ENCODE measurements at places on chromosomes 11 and 22. TPM values are rescaled to one million over a fixed set of nuclear protein-coding genes. Genes with fewer than 3 reads are reported as not detected.

The GPHA2 gene
- not detected for total RNA-seq

DNA sequence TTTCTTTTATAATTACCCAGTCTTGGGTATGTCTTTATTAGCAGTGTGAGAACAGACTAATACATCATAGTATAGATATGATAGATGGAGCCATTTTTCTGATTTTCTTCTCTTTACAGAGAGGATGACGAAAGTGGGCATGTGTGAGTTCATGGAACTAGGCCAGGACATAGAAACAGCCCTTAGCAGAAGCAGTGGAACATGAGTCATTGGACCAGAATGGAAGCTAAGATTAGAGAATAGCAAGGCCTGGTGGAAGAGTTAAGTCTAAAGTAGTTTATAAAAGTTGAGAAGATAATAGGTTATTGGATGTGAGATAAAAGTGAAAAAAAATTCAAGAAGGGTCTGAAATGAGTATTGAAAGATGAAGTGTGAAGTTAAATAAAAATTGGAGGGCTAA, 97.0 kb upstream of the MPPED2 start:
- no peak for DNase-seq
- no peaks in the 10 kb centered on the region for H3K27me3 ChIP-seq
- no peaks in the 10 kb centered on the region for H3K4me1 ChIP-seq
- no peaks in the 10 kb centered on the region for H3K36me3 ChIP-seq
- no peak overlapping the region for H3K27ac ChIP-seq

DNA sequence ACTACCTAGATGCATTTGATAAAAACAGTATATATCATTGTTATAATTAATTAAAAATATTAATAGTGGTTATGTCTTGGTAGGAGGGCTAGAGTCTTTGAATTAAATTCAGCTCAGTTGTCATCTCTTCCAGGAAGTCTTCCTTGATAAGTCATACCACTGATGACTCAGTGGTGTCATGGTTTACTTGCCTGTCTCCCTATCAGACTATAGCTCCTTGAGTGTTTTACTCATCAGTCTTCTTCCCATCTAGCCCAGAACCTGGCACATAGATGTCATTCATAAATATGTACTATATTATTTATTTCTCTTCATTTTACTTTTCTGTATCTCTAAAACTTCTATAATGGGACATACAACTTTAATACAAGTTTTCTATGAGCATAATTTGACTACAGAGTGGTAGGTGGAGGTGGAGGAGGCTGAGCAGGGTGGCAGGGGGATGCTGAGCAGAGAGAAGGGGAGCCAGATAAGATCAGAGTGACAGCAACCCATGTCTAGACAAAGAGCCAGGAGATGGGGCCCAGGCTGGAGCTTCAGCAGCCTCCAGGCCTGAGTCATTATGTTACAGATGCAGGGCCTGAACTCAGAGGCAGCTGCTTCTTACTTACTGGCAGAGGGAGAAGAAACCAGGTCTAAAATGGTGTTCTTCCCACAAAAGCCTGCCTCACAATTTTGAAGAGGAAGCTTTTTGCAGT, 82.3 kb upstream of the PHOX2A start:
- H3K27ac ChIP-seq: no peak overlapping the region
- no peak overlapping the region for H3K4me3 ChIP-seq
- no peaks in the 10 kb centered on the region for H3K27me3 ChIP-seq
- DNase-seq: no peak
- H3K36me3 ChIP-seq: no peaks in the 10 kb centered on the region

DNA sequence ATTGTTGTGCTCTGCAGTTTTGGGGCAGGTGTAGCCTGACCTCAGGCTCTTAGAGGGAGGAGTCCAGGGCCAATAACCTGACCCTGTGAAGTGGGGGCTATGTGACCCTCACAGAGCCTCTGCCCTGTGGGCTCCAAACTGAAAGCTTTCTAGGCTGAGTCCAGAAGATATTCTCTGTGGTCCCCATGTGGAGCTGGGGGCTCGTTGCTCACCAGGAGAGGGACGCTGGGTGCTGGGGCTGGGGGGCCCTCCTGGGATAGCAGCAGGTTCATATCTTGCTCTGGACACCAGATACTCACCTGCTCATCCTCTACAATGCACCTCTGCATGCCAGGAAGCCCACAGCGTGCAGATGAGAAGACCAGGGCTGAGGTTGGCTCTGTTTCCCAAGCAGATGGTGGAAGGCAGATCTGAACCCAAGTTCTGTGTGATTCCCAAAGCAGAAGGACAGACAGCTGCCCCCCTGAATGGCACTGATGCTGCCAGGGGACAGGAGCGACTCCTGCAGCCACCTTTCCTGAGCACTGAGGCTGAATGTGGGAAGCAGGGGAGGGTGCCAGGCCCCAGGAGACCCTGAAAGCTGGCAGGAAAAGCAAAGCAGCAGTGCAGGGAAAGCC, 1022.0 kb downstream of the TBC1D22A start:
- no peak for DNase-seq
- H3K27ac ChIP-seq: no peak overlapping the region
- H3K27me3 ChIP-seq: no peaks in the 10 kb centered on the region

GRCh38 chr11:101362643-101363042, 221.2 kb downstream of the TRPC6 start:
- no peaks in the 10 kb centered on the region for H3K4me1 ChIP-seq
- no peaks in the 10 kb centered on the region for H3K36me3 ChIP-seq
- no peak overlapping the region for H3K27ac ChIP-seq
- H3K4me3 ChIP-seq: no peak overlapping the region

The PIH1D2 gene
- total RNA-seq: not detected

- no peaks in the 10 kb centered on the region for H3K4me1 ChIP-seq
- no peaks in the 10 kb centered on the region for H3K36me3 ChIP-seq
- H3K27ac ChIP-seq: no peak overlapping the region
- H3K4me3 ChIP-seq: no peak overlapping the region
- no peaks in the 10 kb centered on the region for H3K27me3 ChIP-seq
These were observed 136.8 kb downstream of the PKNOX2 start for GRCh38 chr11:125301346-125301745.

DNA sequence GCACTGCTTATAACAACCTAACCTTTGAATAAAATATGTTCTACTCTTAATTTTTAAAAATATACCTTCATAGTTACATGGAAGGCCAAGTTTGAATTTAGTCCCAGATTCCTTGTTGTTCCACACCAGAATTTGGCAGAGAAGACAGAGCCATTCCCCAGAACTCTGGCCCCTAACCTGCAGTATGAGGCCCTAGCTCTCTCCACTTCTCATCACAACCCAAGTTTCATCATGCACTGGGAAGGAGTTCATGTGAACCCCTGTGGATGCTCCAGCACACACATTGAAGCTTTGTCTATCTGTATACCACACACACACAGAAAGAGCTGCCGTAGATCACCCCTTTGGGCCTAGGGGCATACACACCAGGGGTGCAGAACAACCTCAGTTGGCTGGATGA, 10.6 kb upstream of the BBOX1 start:
- H3K27ac ChIP-seq: no peak overlapping the region
- no peaks in the 10 kb centered on the region for H3K4me1 ChIP-seq
- no peaks in the 10 kb centered on the region for H3K36me3 ChIP-seq
- H3K27me3 ChIP-seq: no peaks in the 10 kb centered on the region
- no peak for DNase-seq

DNA sequence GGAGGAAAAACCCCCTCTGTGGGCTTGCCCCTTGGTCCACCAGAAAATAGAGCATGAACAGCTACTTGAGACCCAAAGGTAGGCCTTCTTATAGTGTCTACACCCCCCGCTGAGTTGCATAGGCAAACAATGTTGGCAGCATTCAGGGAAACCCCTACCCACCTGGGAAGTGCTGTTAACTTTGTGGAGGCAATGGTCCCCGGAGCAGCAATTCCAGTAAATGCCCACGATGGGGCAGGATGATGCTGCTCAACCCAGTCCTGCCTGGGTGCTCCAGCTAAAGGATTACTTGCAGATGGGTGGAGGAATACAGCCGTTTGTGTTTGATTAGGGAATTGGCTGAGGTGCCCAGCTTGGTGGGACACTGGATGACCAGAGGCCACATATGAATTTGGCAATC, 381.3 kb upstream of the ANO5 start:
- H3K27ac ChIP-seq: no peak overlapping the region
- H3K4me3 ChIP-seq: no peak overlapping the region
- H3K36me3 ChIP-seq: no peaks in the 10 kb centered on the region
- H3K27me3 ChIP-seq: no peaks in the 10 kb centered on the region

The KCNJ5 gene
- 0.23 TPM for total RNA-seq

DNA sequence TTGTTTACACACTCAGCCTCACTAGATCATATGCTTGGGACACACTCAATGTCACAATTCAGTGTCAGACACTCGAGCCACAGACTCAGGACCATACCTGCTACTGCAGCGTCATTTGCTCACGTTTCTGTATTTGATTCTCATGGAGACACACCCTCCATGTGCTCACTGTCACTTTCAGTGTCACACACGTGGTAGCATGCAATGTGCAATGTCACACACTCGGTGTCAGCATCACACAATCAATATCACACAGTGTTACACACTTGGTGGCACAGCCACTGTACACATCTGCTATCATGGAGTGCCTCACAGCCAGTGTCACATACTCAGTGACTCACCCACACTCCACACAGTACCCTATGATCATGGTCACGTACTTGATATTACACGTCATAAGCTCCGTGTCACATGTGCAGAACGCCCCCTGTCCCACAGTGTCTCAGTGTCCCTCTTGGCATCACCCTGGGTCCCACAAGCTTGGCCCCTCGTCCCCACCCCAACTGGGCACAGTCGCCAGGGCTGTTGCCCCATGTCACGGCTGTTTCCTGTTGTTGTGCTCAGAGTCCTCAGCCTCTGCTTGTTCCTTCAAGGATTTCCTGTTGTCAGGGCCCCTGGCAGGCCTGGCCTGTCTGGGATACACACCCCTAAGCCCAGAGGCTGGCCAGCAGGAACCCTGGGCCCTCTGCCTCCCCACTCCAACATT, 49.6 kb downstream of the PDE2A start:
- no peak for DNase-seq
- no peaks in the 10 kb centered on the region for H3K36me3 ChIP-seq
- no peak overlapping the region for H3K4me3 ChIP-seq
- peaks cover 21% of the 10 kb centered on the region for H3K4me1 ChIP-seq
- H3K27ac ChIP-seq: no peak overlapping the region
- H3K27me3 ChIP-seq: no peaks in the 10 kb centered on the region

DNA sequence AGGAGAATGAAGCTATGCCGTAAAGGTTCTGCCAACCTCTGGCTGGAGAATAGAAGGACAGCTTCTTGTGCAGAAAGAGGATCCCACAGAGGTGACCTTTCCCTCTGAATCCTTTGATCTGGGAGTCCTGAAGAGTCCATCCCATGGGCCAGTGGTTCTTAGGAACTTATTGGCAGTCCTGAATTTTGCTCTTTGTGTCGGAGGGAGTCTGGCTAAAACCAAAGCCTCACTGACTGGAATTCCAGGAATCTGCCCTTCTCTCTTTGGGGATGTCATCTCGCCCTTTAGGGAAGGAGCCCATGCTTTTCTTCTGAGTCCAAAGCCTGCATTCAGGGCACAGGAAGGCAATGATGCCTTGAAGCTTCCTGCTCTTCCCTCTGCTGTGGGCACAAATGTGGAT, 45.5 kb downstream of the PKNOX2 start:
- H3K27ac ChIP-seq: no peak overlapping the region
- no peaks in the 10 kb centered on the region for H3K27me3 ChIP-seq
- H3K36me3 ChIP-seq: no peaks in the 10 kb centered on the region
- H3K4me1 ChIP-seq: no peaks in the 10 kb centered on the region
